Activated CD8-positive, alpha-beta memory T cell treated with anti-CD3 and anti-CD28 coated beads for 1 hour (primary cell): ENCODE measurements at places on chromosomes 1 and 21.

DNA sequence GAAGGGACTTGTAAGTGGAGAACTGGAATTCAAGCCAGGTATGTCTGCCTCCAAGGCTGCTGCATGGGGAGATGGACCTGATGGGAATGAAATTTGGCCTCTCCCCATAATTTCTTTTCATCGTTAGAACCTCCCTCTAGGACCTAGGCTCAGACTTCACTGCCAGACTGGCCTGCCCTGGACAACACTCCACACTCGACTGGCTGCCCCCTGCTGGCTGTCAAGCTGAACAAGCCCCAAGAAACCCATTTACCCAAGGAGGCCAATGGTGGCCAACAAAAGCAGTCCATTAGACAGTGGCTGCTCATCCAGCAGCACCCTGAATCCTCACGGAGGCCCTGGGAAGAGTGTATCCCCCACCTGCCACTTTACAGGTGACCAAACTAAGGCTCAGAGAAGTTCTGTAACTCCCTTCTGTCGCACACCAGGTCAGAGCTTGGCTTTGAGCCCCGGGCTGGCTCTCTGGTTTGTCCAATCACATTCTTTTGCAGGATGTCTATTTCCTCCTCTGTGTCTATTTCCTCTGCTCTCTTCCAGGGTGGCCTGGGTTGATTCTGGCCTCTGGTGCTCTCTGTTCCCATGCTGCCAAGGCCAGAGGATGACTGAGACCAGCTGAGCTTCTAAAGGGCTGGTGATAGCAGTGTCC lies 3.8 kb downstream of the RNF186 start:
- DNase-seq = peak; percentile 34

GRCh38 chr1:207058878-207059867 lies 6.1 kb downstream of the PFKFB2 start:
- no peak for DNase-seq

DNA sequence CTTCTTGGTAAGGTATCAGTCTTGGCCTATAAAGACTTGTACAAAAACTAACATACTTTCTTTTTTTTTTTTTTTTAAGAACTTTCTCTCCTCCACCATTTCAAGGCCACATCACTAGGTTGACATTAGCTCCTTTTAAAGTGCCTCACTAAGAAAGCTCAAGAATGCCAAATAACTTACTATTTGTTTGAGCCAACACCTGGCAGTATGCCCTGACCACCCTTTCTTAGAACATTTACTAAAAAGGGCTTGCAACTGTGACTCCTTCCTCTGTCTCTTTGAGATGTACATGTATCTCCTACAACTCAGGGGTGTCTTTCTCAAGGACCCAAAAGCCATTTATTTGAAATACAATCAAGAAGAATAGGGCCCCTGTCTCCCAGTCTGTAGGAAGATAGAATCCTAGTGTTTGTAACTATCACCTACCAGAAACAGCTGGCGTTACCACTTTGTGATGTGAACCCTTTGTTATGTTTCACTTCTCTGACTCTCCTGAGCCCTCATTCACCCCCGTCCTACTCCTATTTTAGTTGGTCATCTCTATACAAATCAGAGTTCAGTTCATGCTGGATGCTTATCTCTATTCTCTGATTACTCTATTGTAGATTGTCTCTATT lies 12.2 kb upstream of the SAMD13 start:
- no peak for DNase-seq

GRCh38 chr1:203592156-203592555 lies 34.5 kb upstream of the ATP2B4 start:
- no peak for DNase-seq

GRCh38 chr1:183685112-183685713 lies 32.1 kb upstream of the APOBEC4 start:
- DNase-seq = no peak

DNA sequence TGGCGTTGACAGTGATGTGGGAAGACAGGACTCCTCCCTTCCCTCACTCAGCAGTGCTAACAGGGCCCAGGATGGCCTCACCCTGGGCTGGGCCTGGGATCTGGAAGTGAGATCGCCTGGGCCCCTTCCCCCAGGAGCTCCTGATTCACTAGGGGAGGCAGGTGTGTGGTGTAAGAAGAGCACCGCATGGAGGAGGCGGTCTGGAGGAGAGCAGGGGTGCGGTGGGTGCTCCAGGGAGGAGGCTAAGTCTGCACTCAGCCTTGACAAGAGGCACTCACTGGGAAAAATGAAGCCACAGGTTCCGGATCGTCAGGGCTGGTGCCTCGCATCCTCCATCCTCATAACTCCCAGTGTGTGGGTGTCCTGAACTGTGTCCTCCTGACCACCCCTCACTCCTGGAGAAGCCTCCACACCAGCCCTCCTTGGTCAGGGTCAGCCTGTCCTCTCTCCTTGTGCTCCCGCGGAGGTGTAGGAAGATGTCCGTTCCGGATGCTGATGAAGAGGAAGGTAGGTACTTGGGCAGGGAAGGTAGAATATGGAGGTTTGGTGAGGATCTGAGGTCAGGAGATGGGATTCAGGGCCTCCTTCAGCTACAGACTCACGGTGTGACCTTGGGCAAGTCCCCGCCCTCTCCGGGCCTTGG lies 142.1 kb upstream of the WNT4 start:
- no peak for DNase-seq

GRCh38 chr1:110768605-110769004 lies 93.9 kb upstream of the KCNA3 start:
- no peak for DNase-seq

DNA sequence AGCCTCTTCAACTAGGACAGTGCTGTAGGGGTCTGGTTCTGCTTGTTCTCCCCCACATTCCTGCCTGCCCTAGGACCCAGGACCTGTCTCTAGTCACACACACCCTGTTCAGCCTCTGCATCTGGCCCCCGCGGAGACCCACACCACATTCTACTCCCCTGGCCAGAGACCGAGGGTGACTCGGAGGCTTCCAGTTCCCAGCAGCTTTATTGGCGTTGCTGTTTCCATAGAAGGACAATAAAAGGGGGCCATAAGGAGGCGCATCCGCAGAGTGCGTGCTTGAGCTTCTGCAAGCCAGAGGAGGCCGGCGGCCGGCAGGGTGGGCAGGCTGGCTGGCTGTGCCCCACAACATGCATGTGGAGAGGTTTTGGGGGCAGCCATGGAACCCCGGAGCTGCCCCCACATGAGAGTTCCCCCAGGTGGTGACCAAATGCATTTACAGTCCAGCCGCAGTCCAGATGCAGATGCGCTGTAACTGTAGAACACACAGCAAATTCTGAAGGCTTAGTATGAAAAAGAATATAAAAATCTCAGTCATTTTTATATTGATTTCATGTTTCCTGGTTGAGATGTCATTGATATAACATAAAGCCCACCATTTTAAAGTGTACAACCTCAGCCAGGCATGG lies 52.4 kb downstream of the PDE9A start:
- no peak for DNase-seq

DNA sequence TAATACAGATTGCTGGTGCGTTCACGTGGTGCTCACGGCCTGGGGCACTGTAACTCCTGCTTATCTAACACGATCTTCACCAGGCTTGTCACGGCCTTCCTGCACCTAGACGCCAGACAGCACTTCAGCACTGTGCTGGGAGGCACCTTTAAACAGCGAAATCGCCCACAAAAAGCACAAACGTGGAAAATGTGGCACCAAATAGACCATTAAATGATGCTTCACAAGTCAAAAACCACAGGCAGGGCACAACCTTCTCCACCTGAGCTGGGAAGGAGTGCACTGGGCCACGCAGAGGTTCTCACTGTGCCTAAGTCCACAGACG lies 20.0 kb downstream of the IBA57 start:
- DNase-seq = no peak

DNA sequence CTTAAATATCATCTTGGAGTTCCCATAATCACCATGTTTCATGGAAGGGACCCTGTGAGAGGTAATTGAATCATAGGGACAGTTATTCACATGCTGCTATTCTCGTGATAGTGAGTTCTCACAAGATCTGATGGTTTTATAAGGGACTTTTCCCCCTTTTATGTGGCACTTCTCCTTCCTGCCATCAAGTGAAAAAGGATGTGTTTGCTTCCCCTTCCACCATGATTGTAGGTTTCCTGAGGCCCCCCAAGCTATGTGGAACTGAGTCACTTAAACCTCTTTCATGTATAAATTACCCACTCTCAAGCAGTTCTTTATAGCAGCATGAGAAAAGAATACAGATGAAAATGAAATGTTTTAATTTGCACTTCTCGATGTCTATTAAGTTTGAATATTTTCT lies 112.0 kb downstream of the ZNF648 start:
- DNase-seq = no peak

DNA sequence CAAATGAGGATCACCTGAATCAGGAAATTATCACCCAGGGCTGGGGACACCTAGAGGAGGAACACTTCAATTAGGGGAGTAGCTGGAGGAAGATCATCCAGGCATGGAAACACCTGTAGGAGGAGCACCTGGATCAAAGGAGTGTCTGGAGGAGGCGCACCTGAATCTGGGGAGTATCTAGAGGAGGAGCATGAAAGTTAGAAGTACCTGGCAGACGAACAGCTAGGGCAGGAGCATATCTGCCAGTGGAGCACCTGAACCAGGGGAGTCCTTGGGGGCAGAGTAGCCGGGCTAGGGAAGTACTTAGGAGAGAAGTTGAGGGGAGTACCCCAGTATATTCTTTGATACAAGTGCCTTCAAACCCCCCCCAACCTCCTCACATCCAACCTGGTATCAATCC lies 1.3 kb downstream of the C1orf210 start:
- no peak for DNase-seq

DNA sequence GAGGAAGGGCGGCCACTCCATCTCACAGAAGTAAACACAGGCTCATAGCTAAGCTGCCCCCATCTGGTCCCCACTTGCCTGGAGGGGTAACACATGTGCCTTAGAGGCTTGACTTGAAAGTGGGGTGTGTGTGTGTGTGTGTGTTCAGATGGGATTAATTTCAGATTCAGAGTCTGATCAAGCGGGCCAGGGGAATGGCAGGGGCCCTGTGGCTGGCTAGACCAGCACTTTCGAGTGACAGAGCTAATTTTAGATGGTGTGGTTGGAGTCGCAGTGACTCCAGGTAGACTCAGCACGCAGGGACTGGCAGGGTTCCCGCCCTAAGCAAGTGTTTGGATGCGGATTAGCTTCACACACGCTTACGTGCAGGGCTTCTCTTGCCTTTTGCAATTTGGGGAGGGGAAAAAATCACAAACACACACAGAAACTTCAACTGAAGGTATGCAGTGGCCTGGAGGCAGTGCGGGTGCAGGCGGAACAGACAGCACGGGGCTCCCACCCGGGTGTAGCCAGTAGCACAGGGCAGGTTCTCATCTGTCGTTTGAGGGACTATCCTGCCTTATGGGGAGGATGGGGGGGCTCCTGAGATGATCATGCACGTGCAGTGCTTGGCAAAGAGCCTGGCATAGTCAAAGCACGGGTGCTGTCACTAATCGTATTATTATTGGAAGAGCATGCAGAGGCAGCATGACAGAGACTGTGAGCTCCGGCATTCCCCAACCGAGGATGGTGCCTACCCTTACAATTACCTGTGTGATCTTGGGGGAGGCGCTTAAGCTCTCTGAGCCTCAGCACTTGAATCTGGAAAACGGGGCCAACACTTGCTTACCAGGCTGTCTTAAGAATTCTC lies 1.3 kb downstream of the EDN2 start:
- DNase-seq = no peak

- DNase-seq = peak; percentile 30
Observed at GRCh38 chr21:46097336-46098293, at the start of gene COL6A2. Gene COL6A2, plus strand, starts transcription at chr21:46098112.

GRCh38 chr1:28370239-28371009 lies 884 bp downstream of the PHACTR4 start:
- no peak for DNase-seq

DNA sequence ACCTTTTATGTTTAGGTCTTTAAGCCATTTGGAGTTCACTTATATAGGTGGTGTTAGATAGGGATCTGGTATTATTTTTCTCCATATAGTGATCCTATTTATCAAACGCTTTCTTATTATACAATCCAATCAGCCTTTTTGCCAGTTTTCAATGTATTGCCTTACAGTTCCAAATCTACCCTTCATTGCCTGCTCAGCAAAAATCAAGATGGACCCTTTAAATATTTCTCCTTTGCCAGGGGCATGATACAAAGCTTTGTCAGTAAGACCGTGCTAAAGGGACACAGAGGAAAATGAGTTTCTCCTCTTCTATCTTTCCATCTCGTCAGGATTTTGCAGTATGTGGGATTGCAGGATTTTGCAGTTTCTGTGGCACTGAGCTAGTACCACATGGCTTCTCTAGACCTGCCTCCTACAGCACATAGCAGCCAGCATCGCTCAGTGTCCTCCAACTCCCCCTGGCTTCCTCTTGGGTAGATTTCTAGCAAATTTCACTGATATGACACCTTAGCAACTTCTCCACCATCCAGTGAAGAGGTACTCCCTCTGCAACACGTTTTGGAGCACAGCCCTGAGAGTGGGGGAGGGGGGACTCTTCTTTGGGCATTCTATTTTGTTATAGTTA lies 22.5 kb upstream of the CAP1 start:
- DNase-seq = no peak

DNA sequence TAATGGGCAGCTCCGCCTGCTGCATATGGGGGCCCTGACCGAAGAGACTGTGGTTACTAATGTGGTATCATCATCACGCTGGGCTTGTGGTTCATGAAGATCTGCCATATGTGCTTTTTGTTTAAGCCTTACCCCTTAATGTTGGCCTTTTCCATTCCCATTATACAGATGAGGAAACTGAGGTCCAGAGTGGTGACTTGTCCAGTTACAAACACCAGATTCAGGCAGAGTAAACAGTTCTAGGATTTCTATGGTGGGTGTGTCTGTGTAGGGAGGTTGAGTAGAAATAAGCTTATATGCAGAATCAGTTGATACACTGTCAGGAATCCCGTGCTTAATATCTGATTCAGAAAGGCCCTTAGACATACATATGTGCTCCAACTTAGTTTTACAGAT lies 691 bp downstream of the UTP11 start:
- no peak for DNase-seq

- no peak for DNase-seq
Observed at GRCh38 chr1:47180603-47181094, 9.2 kb downstream of the PDZK1IP1 start.

DNA sequence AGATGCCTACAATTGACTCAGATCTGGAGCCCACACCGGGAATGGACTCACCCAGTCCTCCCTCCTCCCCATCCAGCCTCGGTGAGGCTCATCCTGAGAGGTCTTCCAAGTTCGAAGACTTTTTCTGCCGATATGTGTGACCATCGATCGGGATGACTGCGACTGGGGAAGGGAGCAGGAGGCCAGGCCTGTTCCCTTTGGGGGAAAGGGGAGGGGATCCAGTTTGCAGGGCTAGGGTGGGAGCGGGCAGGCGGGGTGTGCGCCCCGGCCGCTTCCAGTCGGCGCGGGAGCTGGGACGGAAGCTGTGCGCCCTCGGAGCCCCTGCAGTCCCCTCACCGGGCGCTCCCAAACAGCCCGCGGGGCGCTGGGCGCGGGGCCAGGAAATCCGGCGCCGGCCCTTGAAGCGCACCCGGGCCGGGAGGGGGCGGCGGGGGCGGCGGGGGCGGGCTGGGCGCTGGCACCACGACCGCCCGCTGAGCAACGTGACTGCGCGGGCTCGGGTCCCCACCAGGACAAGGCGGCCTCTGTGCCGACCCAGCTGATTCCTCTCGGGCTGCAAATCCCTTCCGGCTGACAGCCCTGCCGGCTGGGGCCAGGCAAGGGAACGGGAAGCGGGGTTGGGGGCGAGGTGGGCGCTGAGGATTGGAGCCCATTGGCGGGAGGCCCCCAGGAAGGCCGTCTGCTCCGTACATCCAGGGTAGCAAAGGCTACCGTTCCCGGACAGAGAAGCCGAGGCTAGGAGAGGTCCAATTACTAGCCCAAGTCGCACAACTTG lies 103.9 kb downstream of the EBNA1BP2 start:
- no peak for DNase-seq
